Activated T-helper 1 cell treated with anti-CD3 and anti-CD28 coated beads, Interleukin-2, amount 50 U/mL, for 16 hours (primary cell): ENCODE measurements at places on chromosomes 2 and 18.
A peak's percentile ranks its signal among the peaks of the same experiment; 100 is the strongest.

- no peak for DNase-seq
Observed at GRCh38 chr2:128786316-128786715, 467.6 kb upstream of the HS6ST1 start.

- DNase-seq = no peak
Observed at GRCh38 chr2:180609626-180610340, 370.6 kb upstream of the UBE2E3 start.

DNA sequence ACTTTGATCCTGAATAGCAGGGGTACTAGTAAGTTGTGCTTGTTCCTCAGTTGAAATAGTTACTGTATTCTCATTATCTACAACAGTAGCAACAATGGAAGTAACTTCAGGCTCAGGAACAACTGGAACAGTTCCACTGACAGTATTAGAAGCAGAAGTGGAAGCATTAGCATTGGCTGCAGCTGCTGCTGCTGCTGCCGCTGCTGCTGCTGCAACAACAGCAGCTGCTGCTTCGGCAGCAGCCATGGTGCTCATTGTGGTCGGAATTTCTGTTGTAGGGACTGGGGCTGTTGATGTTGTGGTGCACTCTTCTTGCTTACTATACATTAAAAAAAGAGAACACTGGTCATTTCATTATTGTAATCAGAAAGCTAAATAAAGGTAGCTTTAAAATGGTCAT lies 40.8 kb downstream of the PRPF40A start:
- DNase-seq = no peak

DNA sequence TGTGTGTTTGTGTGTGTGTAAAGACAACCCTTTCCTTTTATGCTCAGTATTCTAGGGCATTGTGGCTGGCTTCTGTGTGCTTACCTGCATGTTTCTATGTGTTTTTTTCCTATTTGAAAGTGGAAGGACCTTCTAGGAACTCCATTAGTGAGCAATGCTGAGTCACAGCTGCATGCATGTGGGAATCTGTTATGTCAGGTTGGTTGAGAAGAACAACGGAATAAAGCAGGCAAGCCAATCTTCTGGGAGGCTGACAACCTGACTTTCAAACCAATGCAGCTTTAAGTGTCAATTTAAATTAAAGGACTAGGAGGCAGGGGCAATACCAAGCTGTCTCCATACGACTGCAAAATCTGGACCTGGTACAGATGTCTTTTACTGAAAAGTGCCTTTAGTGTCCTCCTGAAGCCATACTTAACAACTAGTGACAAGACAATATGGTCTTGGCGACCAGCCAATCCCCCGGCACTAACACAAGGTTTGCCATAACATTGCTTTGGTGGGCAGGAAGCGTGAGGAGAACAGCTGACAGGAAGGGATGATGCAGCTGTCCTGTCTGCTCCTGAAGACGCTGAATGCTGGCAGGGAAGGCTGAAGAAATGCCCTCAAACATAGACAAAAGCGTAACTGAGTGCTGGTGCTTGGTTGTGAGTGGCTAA lies 514.7 kb upstream of the CDH7 start:
- no peak for DNase-seq

- DNase-seq = no peak
Observed at GRCh38 chr18:4236940-4237663, 218.0 kb downstream of the DLGAP1 start.

DNA sequence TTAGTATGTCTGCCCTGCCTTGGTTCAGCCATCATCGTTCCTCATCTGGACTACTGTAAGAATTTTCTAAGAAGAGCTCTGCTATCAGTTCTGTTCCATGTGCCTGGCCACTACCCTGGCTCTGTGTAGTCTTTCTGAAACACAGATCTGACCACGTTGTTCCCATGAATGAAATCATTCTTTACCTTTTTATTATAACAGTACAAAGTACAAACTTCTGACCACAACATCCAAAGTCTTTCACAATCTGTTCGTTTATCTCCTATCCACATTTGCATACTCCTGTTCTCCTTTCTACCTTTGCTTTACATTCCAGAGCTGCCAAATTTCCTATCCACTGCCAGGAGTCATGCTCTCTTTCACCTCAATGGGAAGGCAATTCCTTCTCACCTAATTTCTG lies 284.6 kb upstream of the LRP1B start:
- DNase-seq = no peak

GRCh38 chr2:24049485-24050021 lies at the start of gene FKBP1B:
Gene FKBP1B, plus strand, starts transcription at chr2:24049741. Its CDS starts 109 bp downstream, at chr2:24049850.
- DNase-seq = peak; percentile 34

- DNase-seq = no peak
Observed at GRCh38 chr2:23619941-23620340, 235.0 kb downstream of the KLHL29 start.

DNA sequence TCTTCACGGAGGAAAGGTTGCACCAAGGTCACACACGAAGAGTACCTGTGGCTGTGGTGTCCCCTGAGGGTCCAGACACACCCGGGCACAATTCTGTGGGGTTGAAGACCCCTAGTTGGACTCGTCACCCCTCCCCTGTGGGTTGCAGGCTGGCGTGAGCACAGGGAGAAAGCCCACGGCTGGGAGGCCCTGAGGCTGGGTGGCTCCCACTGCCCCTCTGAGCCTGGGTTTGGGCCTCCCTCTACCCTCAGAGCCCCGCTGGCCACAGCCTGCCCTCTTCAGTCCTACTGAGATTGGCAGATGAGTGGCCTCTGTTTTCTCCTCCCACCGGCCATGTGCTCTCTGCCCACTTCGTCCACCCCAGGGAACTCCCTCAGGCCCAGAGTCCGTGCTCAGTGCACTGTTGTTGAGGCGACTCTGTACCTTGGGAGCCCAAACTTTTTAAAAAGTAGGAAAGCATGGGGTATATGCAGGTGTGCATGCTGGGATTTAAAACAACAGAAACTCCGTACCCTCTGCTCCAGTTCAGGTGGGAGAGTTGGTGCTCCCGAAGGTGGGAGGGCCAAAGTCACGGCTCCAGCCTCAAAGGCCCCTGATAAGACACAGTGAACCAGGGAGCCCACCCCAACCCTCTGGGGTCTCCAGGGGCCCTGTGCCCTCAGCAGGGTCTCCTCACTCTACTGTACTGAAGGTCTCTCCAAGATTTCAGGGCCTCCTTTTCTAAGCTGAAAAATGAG lies 19.1 kb downstream of the RAMP1 start:
- DNase-seq = no peak

GRCh38 chr2:241218131-241219029 lies 29.9 kb downstream of the ANO7 start:
- DNase-seq = peak; percentile 17

- no peak for DNase-seq
Observed at GRCh38 chr2:128818704-128819491, 500.2 kb upstream of the HS6ST1 start.

DNA sequence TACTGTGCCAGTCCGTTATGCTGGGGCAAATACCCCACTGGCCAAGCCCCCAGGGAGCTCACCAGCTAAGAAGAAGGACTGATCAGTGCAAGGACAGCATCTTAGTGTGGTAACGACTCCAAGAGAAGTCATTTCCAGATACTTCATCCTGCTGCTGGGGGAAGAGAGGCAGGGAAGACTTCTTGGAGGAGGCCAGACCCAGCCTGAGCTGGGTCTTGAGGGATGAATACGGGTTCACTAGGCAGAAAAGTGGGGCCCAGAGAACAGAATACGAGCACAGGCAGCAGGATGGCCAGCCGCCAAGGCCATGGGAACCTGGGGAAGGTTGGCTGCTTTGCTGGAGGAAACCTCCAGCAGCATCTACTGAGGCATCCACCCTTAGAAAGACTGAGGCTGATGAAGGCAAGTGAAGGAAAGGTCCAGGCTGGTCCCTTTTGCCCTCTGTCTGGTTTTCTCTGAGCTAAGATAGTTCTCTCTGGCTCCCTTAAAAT lies 84.1 kb downstream of the GLI2 start:
- DNase-seq = no peak

DNA sequence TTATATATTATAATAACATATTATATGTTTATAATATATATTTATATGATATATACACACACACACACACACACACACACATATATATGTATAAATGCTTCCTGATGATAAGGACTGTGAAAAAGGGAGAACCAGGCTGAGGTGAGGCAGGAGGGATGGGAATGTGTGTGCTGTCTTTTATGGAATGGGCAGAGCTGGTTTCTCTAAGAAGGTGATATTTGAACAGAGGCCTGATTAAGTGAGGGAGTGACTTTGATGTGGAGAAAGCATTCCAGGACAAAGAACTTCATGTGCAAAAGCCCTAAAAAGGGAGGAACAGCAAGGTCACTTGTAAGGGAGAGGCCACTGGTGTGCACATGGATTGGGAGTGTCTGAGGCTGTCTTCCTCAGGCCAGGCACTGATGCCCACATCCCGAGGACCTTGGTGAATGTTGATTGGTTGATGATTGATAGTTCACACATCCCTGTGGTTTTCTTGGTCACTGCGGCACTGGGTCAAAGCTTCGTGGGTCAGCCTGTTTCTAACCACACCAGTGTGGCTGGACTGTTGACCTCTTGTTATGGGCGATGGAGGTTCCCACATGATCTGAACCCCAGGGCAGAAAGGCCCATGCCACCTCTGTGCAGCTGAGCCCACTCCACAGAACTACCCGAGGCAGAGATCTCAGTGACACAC lies 196.9 kb downstream of the MYCN start:
- DNase-seq = no peak

DNA sequence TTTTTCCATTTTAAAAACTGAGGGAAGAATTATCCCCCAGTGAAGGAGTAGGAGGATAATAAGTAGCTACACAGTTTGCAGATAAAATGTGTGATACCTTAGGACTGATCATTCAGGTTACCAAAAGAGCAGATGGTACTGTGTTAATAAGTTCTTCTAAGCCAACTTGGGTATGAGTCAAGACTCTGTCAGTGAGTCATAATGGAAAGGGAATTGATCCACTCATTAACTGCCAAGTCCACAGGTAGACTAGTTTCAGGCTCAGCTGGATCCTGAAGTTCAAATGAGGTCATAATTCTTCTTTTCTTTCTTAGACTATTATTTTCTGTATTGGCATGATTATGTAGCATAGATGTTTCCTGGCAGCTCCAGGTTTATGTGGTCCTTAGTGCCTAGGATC lies 142.4 kb upstream of the ALPP start:
- DNase-seq = no peak

- no peak for DNase-seq
Observed at GRCh38 chr2:128780434-128781080, 461.9 kb upstream of the HS6ST1 start.

DNA sequence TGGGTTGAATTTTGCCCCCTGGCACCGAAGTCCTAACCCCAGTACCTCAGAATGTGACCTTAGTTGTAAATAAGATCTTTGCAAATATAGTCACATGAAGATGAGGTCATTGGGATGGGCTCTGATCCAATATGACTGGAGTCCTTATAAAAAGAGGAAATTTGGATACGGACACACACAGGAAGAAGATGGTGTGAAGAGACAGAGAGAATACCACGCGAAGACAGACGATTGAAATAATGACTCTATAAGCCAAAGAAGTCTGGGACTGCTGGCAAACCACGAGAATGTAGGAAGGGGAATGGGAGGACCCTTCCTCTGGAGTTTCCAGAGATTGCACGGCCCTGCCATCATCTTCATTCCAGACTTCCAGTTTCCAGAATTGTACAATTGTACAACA lies 98.6 kb downstream of the CPO start:
- no peak for DNase-seq

GRCh38 chr2:227310756-227311110 lies 14.3 kb upstream of the MFF start:
- DNase-seq = no peak

GRCh38 chr2:17813010-17813741 lies 3.1 kb upstream of the MSGN1 start:
- DNase-seq = no peak

GRCh38 chr2:65175894-65176530 lies 46.1 kb upstream of the RAB1A start:
- DNase-seq = no peak

GRCh38 chr2:8993196-8993901 lies 10.1 kb downstream of the MBOAT2 start:
- no peak for DNase-seq

- no peak for DNase-seq
Observed at GRCh38 chr18:47595831-47596501, 334.5 kb downstream of the SMAD2 start.

- no peak for DNase-seq
Observed at GRCh38 chr2:216540920-216541319, 42.3 kb downstream of the RPL37A start.

GRCh38 chr2:215724146-215724545 lies 288.3 kb upstream of the FN1 start:
- no peak for DNase-seq

DNA sequence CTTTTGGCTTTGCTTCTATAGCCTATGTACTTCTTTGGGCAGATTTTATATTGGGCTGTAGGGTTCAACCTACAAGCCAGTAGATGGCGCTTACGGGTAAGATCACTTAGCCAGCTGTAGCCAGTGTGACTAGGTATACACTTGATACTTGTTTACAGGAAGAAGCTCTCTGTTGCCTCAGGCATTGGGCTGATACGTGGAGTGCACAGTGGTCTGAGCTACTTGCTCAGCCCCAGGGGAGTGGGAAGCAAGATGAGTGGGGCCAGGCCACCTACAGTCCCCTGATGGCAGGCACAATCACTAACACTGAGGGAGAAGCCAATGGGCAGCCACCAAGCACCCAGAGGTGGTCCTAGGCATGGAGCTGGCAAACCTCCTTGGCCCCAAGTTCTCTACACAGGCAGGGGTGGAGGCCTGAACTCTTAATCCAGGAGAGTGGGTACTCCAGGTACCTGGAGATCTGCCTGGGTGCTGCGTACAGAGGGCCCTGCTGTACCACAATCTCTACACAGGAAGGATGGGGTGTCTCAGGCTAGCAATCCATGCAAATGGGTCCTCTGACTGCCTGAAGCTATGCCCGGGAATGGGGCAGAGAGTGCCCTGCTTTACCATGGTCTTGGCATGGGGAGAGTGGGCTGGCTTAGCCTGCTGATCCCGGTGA lies 122.2 kb downstream of the NCOA1 start:
- DNase-seq = no peak

DNA sequence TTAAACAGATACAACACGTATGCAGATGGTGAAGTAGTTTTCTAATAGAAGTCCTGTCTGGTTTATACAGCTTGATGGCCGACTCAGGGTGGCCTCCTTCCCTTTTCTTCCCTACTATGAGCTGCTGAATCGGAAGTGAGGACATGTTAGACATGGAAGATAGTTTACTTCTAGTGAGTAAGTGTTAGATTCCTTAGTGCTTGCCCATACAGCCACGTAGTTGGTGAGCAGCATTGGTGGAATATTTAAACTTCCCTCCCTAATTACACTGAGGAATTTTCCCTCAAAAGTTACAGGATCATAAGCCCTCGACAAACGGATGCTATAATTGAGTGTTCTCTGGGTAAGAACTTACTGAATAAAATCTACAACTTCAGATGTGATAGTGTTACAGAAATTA lies 52.1 kb downstream of the RHBDD1 start:
- DNase-seq = no peak

GRCh38 chr2:187431911-187432310 lies 16.1 kb downstream of the CALCRL start:
- DNase-seq = no peak

DNA sequence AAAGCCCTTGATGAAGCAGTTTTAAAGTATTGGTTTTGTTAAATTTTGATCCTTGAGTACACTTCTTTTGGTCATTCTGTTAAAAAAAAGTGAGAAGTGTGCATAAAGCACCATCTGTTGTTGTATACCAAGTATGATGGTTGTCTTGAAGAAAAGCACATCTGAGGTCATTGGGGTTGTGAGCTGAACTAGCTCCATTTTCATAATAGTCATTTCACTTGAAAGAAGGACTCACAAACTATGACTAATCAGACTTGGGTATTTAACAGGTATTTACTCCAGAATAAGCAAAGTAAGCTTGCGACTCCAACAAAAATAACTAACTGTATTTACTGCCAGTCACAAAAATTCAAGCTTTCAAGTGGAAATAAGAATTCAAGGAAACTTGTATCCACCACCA lies 35.1 kb downstream of the CHN1 start:
- DNase-seq = no peak

GRCh38 chr18:50286391-50287027 lies 983 bp downstream of the CXXC1 start:
- no peak for DNase-seq
